ENCODE measurements at places on chromosomes 7 and 10. TPM values are rescaled to one million over a fixed set of nuclear protein-coding genes. Genes with fewer than 3 reads are reported as not detected.

Gene NPC1L1
- total RNA-seq, result 0.30 TPM

Gene ST8SIA6
- 0.79 TPM for total RNA-seq

Gene PRR15
- 0.20 TPM for total RNA-seq

Gene TES
- 52.0 TPM for total RNA-seq

Gene STEAP1B
- 2.0 TPM for total RNA-seq

Gene RBP3
- not detected for total RNA-seq

Gene MYO3A
- total RNA-seq, result 2.3 TPM

Gene PRKAG2
- total RNA-seq, result 15.2 TPM

Gene METTL27
- total RNA-seq, result 3.2 TPM

Gene LBX1
- total RNA-seq, result 0.20 TPM

Gene PLXNA4
- 6.8 TPM for total RNA-seq

Gene TEX36
- not detected for total RNA-seq

Gene CYP2C9
- 2.4 TPM for total RNA-seq

Gene SPDYE8
- total RNA-seq, result 0.10 TPM

Gene AKR1C2
- 4.5 TPM for total RNA-seq

Gene GATA3
- total RNA-seq, result 16.0 TPM

Gene CDC14C
- not detected for total RNA-seq

Gene CPSF4
- 18.1 TPM for total RNA-seq

Gene AKR1B15
- not detected for total RNA-seq

Gene SLC26A4
- 1.1 TPM for total RNA-seq

Gene PILRA
- total RNA-seq, result 3.2 TPM

Gene HYAL4
- not detected for total RNA-seq

Gene IL15RA
- 3.6 TPM for total RNA-seq

Gene TMEM236
- 0.69 TPM for total RNA-seq

Gene IQUB
- total RNA-seq, result 0.49 TPM

Gene CDK1
- total RNA-seq, result 40.3 TPM

Gene OLAH
- not detected for total RNA-seq

Gene CPN1
- not detected for total RNA-seq

Gene LLCFC1
- total RNA-seq, result not detected

Gene CFAP69
- 15.3 TPM for total RNA-seq

Gene TCF7L2
- 36.8 TPM for total RNA-seq

Gene OGDHL
- total RNA-seq, result 0.89 TPM

Gene COX19
- 13.3 TPM for total RNA-seq

Gene NODAL
- total RNA-seq, result not detected

Gene DHTKD1
- 19.5 TPM for total RNA-seq

Gene IRF5
- total RNA-seq, result 4.2 TPM

Gene NEURL1
- total RNA-seq, result 2.1 TPM

Gene UBE2D1
- total RNA-seq, result 12.3 TPM

All from skin of body (tissue), 3 donors.